BJ (cell line): ENCODE measurements at places on chromosomes 7 and 10. TPM values are rescaled to one million over a fixed set of nuclear protein-coding genes. Genes with fewer than 3 reads are reported as not detected.

DNA sequence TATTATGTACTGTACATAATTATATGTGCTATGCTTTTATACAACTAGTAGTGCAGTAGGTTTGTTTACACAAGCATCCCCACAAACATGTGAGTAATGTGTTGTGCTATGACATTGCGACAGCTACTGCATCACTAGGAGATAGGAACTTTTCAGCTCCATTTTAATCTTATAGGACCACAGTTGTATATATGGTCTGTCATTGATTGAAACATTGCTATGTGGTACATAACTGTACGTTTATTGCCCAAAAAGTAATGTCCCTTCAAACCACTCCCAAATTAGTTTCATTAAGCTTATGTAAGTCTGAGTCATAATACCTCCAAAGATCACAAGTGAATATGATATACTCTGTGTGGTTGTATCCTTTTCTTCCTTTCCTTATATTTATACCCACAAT, 183.2 kb upstream of the POT1 start:
- no peak for DNase-seq

The ANXA8L1 gene
- polyA plus RNA-seq: 0.53 and 0.54 TPM in 2 replicates

DNA sequence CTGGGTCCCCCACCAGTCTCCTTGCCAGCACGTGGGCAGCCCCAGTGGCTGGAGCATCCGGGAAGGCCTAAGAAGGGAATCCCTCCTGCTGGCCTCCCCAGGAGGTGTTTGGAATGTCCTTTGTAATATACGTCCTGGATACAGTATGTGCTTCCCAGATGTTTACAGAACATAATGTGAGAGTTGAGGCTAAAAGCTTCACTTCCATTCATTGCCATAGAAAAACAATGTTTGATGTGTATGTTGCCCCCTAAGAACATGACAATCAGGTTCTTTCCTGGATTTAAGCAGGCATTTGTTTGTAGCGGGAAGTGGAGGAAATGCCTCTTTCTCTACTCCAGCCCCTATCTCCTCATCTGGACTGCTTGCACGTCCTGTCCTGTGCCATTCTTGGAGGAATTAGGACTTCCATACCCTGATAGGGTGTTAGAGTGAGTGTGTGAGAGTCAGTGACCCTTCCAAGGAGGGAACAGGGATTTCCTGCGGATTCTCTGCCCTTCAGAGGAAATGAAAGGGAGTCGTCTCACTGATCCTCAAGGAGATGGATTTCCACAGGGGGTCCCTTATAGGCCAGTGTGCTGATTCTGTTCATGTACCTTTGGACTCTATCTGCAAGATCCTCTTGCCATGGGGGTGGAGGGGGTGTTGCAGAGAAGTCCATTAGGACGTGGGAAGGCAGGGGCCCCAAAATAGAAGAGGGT, 1.2 kb downstream of the IGFBP1 start:
- no peak for DNase-seq

- DNase-seq: no peak
Measured at GRCh38 chr10:24579906-24580305, 143.8 kb downstream of the ARHGAP21 start.

GRCh38 chr10:35564341-35564968, 40.7 kb upstream of the GJD4 start:
- DNase-seq: no peak

DNA sequence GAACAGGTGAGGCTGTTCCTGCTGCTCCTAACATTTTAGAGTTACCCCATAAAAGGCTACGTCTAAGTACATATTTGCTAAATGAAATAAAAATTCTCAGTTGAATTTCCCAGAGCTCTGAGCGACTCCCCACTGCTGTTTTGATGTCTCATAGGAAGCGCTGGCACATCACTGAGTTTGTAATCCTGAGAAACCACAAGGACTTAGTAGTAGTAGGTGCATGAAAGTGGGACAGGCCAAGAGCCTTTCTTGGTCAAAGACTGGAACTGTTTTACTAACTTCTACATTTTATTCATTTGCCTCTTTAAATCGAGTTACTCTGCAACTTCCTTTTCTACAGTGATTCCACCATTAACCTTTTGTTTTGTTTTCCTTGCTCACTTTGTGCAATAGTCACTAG, 85.9 kb downstream of the XPNPEP1 start:
- no peak for DNase-seq
